Stimulated activated CD4-positive, alpha-beta T cell treated with anti-CD3 and anti-CD28 coated beads, Interleukin-1b, Interleukin-23, amount 100 ng/mL, for 4 hours (primary cell): ENCODE measurements at places on chromosomes 2 and 18.
A peak's percentile ranks its signal among the peaks of the same experiment; 100 is the strongest.

- DNase-seq, result no peak
These were observed 38.5 kb downstream of the MERTK start for GRCh38 chr2:111936881-111937280.

DNA sequence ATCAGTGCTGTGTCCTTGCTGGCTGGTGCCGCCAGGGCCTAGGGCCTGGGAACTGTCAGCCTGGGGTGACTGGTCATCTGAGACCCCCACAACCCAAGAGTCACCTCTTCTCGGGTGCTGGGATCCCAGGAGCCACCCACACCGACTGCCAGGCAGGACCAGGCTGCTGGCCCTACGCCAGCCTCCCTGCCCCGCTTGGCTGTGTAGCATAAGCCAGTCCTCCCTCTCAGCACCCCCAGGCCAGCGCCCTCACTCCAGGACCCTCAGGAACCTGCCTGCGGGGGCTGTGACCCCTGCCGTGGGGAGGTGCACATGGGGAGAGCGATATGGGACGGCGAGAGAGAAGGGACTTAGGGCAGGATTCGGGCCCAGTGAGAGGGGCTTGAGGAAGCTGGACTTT lies 9.5 kb downstream of the ARHGEF4 start:
- no peak for DNase-seq

DNA sequence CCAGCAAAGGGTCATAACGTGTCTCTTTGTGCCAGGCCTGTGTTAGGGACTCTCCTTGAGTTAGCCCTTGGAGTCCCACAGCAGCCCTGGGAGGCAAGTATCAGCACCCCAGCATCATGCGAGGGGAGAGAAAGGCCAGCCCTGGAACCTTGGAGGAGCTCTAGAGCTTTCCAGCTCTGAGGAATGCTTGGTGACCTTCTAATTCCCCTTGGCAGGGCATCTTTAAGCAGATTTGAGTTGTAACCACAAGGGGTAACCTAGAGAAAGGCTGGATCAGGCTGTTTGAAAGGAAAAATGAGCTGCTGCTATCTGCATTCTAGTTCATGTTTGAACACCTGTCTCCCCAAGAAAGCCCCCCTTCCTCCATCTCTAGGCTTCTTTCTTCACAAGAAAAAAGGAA lies 23.8 kb upstream of the ODC1 start:
- DNase-seq, result no peak

GRCh38 chr2:46325182-46325928 lies 28.1 kb downstream of the EPAS1 start:
- no peak for DNase-seq

- DNase-seq, result no peak
These were observed 123.6 kb upstream of the CAB39 start for GRCh38 chr2:230589025-230589424.

DNA sequence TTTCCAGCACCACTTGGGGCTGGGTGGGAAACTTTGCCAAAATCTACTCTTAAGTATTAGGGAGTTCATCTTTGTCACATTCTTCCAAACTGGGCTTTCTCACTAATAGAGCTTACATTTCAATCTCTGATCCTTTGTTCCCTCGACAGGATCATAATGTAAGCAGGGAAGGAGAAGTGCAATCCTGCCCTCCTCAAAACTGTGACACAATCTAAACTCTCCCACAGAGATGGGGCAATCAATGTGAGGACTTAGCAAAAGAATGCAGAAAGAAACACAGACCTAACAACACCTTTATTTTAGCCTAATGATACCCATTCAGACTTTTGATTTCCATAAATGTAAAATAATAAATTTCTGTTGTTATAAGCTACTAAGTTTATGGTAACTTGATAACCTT lies 40.8 kb downstream of the DSEL start:
- DNase-seq, result no peak

- DNase-seq, result no peak
These were observed 164.3 kb upstream of the PGAP1 start for GRCh38 chr2:197090742-197091367.

- no peak for DNase-seq
These were observed 75.2 kb upstream of the CTDP1 start for GRCh38 chr18:79604205-79604912.

GRCh38 chr2:136286423-136286822 lies 168.5 kb upstream of the CXCR4 start:
- no peak for DNase-seq

GRCh38 chr2:240567872-240568677 lies at the start of gene RNPEPL1:
TSS of gene RNPEPL1 (plus strand) at chr2:240568484. CDS start at chr2:240568587, 103 bp downstream.
- peak; percentile 56 for DNase-seq

DNA sequence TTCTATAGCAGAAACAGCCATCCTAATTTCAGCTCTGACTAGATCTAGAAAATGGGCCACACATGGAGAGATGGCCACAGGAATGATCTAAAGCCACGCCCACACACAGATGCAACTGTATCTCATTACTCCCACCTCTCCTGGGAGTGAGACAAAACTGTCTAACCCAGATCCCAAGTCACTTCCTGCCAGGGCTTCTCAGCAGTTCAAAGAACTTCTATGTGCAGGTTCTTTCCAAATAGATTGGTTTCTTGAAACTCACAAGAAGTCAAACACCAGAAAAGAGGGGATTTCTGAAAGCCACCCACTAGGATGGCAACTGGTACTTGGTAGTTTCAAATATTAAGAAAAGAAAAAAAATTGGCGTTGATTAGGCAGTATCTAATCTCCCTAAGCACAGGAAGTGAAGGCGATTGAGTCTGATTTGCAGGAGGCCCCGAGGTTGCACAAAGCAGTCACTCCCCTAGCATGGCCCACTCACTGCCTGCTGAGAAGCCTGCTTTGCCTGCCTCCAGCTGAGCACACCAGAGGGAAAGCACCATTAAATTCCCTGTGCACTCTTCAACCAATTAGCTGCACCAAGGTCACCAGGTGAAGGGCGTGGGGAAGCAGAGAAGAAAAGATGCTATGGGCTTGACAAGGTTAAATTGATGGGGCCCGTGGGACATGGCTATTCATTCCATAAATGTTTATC lies 51.1 kb downstream of the PAPOLG start:
- peak; percentile 35 for DNase-seq

DNA sequence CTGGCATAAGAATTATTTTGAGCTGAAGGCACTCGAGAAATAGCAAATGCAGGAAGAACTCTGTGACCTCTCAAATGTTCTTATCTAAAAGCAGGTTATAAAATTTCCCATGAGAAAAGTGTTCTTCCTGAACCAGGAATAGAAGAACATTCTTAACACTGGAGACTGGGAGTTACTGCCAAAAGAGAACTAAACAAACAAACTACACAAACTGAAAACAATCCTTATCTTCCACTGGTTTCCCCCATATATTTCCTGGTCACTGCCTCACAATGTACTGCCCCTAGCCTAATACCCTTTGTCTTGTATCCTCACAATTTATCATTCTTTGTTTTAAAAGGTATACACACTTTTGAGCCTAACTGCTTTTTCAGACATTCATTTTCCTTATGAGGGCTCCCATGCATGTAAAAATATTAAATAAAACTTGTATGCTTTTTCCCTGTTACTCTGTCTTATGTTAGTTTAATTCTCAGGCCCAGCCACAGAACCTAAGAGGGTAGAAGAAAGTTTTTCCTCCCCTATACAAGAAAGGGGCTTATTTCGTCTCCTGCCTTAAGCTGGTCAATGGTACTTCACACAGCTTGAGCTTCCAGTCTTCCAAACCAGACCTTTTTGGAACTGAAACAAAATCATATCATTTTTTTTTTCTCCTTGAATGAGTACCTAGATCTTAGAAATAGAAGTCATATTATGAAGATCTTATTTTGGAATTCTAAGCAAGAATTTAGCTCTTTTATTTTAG lies 110.6 kb downstream of the MSTN start:
- DNase-seq, result no peak

- DNase-seq, result no peak
These were observed 39.7 kb upstream of the CWC22 start for GRCh38 chr2:180046776-180047175.

GRCh38 chr2:71575966-71576365 lies 122.6 kb downstream of the DYSF start:
- no peak for DNase-seq

GRCh38 chr2:112033600-112033999 lies 21.5 kb upstream of the TMEM87B start:
- DNase-seq, result no peak

- no peak for DNase-seq
These were observed 345.2 kb upstream of the VRK2 start for GRCh38 chr2:57701391-57701791.

- DNase-seq, result no peak
These were observed 20.7 kb upstream of the SULT1C2 start for GRCh38 chr2:108268001-108268400.

- no peak for DNase-seq
These were observed 88.6 kb upstream of the HAAO start for GRCh38 chr2:42880738-42881690.

- no peak for DNase-seq
These were observed 324.2 kb upstream of the HS6ST1 start for GRCh38 chr2:128642821-128643220.

GRCh38 chr2:120567128-120567527 lies 168.5 kb upstream of the GLI2 start:
- no peak for DNase-seq

DNA sequence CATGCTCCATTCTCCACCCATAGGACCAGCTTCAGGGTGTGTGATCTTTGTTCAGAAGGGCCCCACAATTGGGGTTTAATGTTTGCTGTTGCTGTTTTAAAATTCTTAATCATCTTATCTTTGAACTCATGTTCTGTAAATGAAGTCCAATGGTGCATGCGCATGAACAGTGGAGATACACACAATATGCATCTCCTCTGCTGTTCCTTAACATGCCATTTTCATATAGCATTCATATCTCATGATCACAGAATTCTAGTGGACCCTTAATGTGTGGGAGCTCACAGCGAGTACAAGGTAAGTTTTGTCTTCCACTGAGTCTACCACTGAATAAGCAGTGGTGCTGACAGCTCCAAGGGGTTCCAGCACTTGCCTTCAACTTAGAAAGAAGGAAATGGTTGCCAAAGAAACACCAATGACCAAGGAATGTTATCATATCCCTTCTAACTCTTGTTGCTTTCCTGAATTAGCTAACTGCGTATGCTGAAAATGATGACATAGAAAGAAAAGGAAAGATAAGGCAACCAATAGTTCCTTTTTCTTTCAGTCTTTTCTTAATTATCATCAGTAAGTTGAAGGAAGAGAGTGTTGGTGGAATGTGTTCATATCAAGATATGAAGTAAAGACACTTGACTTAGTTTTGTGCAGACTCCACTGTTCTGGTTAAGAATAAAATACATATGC lies 258.9 kb upstream of the FBXO11 start:
- DNase-seq, result no peak

DNA sequence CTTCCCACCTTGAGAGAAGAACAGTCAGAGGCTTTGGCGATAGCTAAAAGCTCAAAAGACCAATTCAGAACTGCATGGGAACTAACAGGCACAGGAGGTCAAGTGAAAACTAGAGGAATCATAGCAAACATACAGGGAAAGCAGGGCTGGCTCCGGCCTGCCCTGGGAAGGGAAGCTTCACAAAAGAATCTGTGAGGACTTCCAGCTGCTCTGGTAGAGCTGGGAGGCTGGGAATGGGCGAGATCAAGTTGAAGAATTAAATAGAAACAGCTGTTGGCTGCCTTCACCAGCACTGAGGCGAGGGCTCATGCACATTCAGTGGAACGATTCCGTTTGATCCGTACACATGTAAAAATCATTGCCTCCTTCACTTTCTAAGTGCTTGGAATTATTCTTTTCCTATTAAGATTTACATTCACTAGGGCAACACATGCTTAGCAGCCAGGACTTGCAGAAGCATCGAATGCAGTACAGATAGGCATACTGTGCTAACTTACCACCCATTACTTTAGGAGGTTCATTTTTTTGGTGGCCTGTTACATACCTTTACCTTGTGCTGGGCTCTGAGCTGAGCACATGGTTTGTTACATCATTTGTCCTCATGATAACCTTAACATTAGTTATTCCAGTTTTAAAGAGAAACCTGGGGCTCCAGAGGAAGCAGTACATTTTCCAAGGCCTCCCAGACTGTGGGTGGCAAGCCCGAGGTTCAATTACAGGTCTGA lies 125.4 kb upstream of the RNF152 start:
- DNase-seq, result no peak

DNA sequence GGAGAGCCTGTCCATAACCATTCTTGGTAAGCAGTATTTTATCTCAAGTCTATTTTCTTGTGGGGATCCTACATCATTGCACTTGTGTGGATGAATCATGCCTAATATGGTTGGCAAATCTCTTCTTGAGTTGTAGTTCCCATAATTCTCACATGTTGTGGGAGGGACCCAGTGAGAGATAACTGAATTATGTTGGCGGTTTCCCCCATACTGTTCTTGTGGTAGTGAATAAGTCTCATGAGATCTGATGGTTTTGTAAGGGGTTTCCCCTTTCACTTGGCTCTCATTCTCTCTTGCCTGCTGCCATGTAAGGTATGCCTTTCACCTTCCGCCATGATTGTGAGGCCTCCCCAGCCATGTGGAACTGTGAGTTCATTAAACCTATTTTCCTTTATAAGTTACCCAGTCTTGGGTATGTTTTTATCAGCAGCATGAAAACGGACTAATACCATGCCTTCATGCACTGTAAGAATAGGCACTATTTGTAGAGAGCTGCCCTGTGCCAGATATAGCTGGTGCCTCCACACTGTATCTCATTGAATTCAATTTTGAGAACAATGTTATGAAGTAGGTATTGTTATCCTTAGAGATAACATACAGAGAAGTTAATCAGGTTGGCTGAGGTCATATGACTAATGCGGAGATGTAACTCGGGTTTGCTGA lies 148.3 kb downstream of the PLCL1 start:
- no peak for DNase-seq

DNA sequence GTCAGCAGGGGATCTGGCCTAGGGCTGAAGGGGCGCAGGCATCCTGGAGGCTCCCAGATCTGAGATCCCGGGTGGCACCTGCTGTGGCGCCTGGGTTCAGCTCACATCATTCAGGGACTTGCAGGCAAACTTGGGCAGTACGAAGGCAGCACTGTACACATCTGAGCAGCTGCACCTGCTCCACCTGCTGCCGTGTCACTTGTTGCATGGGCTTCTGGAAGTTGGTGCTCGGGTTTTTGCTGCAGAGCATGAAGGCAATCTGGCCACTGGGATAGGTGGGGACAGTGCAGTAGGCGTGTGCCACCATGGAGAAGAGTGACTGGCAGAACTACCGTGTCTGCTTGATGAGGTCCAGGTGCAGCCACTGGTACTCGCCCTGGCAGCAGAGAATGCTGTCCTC lies 48.6 kb downstream of the UGGT1 start:
- DNase-seq, result no peak
